ENCODE measurements at places on chromosomes 7 and 10. TPM values are rescaled to one million over a fixed set of nuclear protein-coding genes. Genes with fewer than 3 reads are reported as not detected.

The OPN4 gene
- not detected for total RNA-seq

The MSRB2 gene
- 39.5 TPM for total RNA-seq

The ZNF804B gene
- not detected for total RNA-seq

The DRGX gene
- not detected for total RNA-seq

DNA sequence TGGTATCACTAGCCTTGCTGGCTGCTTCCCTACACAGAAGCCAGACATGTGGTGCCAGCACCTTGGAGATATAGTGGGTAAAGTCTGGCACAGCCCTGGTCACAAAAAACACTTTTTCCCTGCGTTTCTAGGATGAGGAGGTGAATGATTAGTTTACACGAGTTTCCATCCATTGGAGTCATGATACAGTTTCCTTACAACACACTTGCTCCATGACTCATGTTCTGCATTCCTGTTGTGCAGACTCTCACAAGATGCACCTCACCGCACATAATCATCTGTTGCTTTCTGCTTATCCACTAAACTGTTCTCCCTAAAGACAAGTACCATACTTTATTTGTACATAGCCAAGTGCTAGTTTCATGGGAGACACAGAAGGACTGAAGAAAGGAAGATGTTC, 747.1 kb upstream of the GALNT17 start:
- H3K27ac ChIP-seq = no peak overlapping the region
- no peak for DNase-seq
- no peaks in the 10 kb centered on the region for H3K27me3 ChIP-seq
- no peaks in the 10 kb centered on the region for H3K36me3 ChIP-seq
- no peak overlapping the region for H3K4me3 ChIP-seq
- H3K4me1 ChIP-seq = peaks cover 91% of the 10 kb centered on the region

DNA sequence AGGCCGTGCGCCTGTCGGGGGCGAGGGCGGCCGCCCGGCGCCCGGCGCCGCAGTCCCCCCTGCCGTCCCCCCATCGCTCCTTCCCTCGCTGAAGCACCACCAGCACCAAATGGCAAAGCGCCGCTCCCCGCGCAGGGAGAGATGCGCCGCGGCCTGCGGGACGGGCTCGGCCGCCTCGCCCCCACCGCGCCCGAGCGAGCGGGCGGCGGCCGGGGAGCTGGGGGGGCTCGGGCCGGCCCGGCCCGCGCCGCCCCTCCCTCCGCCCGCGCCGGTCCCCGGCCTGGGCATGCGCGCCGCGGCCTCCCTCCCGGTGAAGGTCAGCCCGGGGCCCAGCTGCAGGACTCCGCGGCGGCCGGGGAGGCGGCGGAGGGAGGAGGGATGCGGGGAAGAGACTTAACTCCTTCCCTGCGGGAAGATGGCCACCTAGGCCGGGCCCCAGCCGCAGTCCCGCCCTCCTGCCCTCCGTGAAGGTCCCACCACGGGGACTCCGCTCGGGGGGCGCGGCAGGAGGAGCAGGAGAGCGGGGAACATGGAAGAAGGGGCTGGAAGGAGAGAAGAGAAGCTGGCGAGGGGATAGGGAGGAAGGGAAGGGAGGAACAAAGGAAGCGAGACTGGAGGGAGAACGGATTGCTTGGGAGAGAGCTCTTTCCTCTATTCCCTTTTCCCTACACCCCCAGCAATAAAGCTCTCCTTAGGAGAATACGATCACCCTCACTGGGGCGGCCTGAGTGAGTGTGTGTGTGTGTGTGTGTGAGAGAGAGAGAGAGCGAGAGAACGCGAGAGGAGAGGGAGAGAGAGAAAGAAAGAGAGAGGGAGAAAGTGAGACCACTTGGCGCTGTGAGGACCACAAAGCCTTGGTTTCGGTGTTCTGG, 3.4 kb upstream of the SMARCD3 start:
- H3K36me3 ChIP-seq = no peaks in the 10 kb centered on the region
- peak overlapping the region; percentile 96 for H3K27ac ChIP-seq
- no peak for DNase-seq
- peaks cover 19% of the 10 kb centered on the region for H3K4me1 ChIP-seq

GRCh38 chr10:6729071-6729774, 149.1 kb upstream of the PRKCQ start:
- H3K27ac ChIP-seq = no peak overlapping the region
- DNase-seq = no peak
- no peaks in the 10 kb centered on the region for H3K4me1 ChIP-seq

GRCh38 chr7:8441106-8441965, 7.9 kb downstream of the NXPH1 start:
- no peaks in the 10 kb centered on the region for H3K27me3 ChIP-seq
- no peak overlapping the region for H3K27ac ChIP-seq
- H3K4me3 ChIP-seq = no peak overlapping the region
- H3K4me1 ChIP-seq = no peaks in the 10 kb centered on the region
- no peaks in the 10 kb centered on the region for H3K36me3 ChIP-seq
- no peak for DNase-seq

DNA sequence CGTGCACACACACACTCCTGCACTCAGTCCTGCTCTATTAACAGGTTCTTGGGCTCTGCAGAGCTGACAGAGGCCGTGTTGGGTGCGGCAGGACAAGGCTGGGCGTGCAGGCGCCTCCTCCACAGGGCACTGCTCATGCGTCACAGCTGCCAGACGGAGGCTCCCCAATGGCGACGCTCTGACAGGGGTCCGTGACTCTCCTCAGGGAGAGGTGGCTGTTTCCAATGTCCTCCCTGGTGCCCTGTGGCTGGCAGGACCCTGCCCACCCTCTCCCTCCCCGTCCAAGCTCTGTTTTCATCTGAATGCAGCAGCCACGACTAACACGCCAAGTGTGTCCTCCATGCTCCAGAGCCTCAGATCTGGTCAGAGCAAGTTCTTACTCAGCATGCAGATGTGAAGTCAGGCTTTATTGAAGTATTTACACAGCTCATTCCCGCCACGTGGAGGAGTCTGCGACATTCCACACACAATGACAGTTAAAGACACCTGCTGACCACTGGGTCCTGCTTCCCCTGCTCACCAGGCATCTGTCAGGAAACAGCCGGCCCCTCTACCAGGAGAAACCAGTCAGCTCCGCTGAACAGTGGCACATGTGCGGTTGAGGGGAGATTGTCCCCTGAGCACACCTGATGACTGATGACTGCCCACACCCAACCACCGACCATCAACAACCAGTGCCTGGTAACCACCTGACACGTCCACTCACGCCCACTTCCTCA, 116.7 kb downstream of the VIPR2 start:
- H3K27me3 ChIP-seq = no peaks in the 10 kb centered on the region
- peaks cover 3% of the 10 kb centered on the region for H3K4me1 ChIP-seq
- no peak for DNase-seq
- no peak overlapping the region for H3K27ac ChIP-seq

GRCh38 chr7:88664630-88665233, 94.8 kb upstream of the ZNF804B start:
- H3K4me3 ChIP-seq = no peak overlapping the region
- no peaks in the 10 kb centered on the region for H3K4me1 ChIP-seq
- H3K27me3 ChIP-seq = no peaks in the 10 kb centered on the region
- DNase-seq = no peak
- H3K36me3 ChIP-seq = no peaks in the 10 kb centered on the region

GRCh38 chr7:134044682-134045081, 82.5 kb upstream of the LRGUK start:
- no peaks in the 10 kb centered on the region for H3K27me3 ChIP-seq
- H3K27ac ChIP-seq = no peak overlapping the region
- no peak overlapping the region for H3K4me3 ChIP-seq
- H3K4me1 ChIP-seq = no peaks in the 10 kb centered on the region

GRCh38 chr7:142152076-142152475, 40.6 kb downstream of the MGAM2 start:
- DNase-seq = no peak
- H3K36me3 ChIP-seq = no peaks in the 10 kb centered on the region
- H3K4me1 ChIP-seq = no peaks in the 10 kb centered on the region
- no peak overlapping the region for H3K4me3 ChIP-seq
- H3K27me3 ChIP-seq = no peaks in the 10 kb centered on the region
- H3K27ac ChIP-seq = no peak overlapping the region

DNA sequence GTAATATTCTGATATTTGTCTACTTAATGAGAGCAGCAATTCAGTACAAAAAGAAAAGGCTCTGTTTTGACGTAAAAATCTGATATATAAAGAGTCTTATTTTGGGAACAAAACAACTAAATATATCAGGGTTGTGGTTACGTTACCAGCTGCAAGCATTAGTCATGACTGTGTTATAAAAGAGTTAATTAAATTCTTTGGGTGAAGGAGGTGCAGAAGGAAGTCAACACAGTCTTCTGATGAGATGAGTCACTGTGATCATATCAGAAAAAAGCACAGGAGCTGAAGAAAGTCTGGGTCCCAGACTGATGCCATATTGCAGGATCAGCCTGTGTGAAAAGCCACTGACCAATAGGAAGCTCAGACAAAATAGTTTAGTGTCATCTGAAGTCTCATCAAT, 234.3 kb upstream of the TEX47 start:
- H3K36me3 ChIP-seq = no peaks in the 10 kb centered on the region
- no peak overlapping the region for H3K4me3 ChIP-seq

- H3K27me3 ChIP-seq = no peaks in the 10 kb centered on the region
- no peak for DNase-seq
- H3K4me3 ChIP-seq = no peak overlapping the region
- H3K36me3 ChIP-seq = no peaks in the 10 kb centered on the region
- peaks cover 12% of the 10 kb centered on the region for H3K4me1 ChIP-seq
Observed at GRCh38 chr10:21363731-21364104, 161.8 kb downstream of the SKIDA1 start.

GRCh38 chr10:133109711-133110110, 22.0 kb downstream of the ADGRA1 start:
- no peak for DNase-seq
- H3K36me3 ChIP-seq = no peaks in the 10 kb centered on the region
- H3K4me1 ChIP-seq = no peaks in the 10 kb centered on the region
- no peaks in the 10 kb centered on the region for H3K27me3 ChIP-seq
- H3K27ac ChIP-seq = no peak overlapping the region

DNA sequence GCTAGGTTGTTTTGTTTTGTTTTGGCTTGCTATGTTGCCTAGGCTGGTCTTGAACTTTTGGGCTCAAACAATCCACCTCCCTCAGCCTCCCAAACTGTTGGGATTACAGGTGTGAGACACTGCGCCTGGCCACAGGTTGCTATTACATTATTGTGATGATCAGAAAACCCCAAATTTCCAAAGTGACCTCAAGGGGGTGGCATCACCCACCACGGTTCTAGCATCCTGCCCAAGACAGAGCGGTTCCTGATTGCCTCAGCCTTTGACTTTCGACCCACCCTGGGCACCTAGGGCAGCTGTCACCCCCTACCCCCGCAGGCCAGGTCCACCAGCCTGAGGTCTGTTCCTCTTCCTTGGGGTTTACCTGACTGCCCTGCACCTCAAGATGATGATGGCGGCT, 28.4 kb downstream of the SBDS start:
- H3K27ac ChIP-seq = no peak overlapping the region
- no peak overlapping the region for H3K4me3 ChIP-seq
